ENCODE measurements at places on chromosomes 3 and 15.
A peak's percentile ranks its signal among the peaks of the same experiment; 100 is the strongest.

DNA sequence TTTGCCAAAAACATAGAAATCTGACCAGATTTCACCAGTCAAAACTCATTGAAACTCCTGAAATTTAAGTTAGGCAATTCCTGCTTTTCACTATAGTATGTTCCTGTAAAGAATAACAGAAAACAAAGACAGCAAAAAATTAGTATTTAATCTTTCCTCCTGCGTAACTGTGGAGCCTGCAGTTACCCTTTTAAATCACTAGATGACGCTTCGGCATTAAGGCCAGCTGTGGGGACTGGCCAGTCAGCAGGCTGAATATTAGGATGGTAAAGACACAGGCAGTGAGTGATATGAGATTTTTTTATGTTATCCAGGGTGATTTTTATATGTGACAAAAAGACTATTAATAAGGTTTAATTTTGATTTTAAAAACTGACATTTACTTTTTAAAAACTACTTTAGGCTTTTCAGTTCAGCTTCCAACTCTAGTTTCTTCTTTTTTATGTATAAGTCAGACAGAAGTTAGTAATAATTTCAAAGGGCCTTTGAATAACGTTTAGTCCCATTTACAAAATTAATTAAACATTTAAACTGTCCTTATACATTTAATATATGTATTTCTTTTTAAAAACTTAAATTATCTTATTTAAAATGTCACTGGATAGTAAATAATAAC lies 165.1 kb downstream of the PPM1L start:
- peak; percentile 19 for DNase-seq

DNA sequence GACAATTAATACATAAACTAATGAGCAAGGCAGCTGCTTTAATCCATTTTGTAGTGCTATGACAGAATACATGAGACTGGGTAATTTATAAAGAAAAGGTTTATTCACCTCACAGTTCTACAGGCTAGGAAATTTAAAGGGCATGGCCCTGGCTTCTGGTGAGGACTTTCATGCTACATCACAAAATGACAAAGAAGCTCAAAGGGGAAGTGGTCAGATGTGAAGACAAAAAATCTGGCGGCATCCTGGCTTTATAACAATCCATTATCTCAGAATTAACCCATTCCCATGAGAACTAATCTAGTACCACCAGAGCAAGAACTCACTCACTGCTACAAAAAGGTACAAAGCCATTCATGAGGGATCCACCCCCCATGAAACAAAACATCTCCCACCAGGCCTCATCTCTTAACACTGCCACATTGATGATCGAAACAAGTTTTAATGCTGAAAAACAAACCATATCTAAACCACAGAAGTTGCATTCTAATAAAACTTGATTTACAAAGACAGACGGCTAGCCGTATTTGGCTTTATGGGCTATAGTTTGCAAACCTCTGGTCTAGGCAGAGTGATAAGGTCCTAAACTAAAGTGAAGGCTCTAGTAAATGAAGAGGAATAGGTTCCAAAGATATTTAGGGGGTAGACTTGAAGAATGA lies 44.2 kb downstream of the GSK3B start:
- no peak for DNase-seq

GRCh38 chr15:82966671-82967071 lies 14.2 kb upstream of the HOMER2 start:
- DNase-seq = no peak

DNA sequence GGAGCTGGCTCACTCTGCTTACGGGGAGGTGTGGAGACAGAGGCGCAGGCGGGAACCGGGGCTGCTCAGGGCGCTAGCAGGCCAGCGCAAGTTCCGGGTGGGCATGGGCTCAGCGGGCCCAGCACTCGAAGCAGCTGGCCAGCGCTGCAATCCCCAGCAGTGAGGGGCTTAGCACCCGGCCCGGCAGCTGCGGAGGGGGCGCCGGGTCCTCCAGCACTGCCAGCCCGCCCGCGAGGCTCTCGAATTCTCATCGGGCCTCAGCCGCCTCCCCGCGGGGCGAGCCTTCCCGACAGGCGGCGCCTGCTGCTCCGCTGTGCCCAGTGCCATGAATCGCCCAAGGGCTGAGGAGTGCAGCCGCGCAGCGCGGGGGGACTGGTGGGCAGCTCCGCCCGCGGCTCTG lies 78.6 kb upstream of the MITF start:
- no peak for DNase-seq

- DNase-seq = no peak
Measured at GRCh38 chr3:178170698-178171535, 365.3 kb upstream of the KCNMB2 start.

GRCh38 chr3:45135959-45136358 lies 10.2 kb downstream of the CDCP1 start:
- DNase-seq = no peak

- no peak for DNase-seq
Measured at GRCh38 chr15:29204369-29204755, 65.3 kb downstream of the NSMCE3 start.

- DNase-seq = no peak
Measured at GRCh38 chr3:71629289-71629688, 45.8 kb upstream of the FOXP1 start.

DNA sequence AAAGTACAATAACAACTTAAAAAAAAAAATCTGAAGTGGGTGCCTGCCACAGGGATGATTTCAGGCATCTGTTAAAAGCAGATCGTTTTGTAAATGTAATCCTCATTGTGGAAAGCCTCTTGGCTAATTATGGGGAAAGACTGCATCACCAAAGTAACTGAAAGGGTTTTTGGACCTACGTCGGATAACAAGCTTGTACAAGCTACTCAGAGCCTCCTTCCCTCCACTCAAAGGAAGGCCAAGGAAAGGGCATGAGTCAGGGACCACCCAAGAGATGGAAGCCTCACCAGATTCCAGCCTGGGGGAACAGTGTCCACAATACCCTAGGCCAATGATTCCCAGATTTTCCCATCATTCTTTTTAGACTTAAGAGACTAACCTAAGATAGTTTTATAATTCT lies 84.3 kb downstream of the ATP1B3 start:
- DNase-seq = no peak

DNA sequence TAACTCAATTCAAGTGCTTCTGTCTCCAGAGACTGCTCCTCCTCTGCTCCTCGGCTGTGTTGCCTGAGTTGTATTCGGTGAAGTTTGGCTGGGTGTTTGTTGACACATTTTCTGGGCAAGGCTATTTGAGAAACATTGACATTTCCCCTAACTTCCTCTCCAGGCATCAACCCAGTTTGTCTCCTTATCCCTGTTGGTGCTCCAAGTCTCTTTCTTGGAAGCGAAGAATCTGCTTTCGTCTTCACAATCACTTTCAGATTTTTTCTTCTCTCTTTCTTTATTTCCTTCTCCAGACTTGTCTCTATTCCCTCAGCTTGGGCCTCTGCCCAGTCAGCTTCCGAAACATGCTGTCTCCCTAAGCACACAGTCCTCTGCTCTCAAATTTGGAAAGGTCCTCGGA lies 84.7 kb downstream of the ETV5 start:
- DNase-seq = no peak

- no peak for DNase-seq
Measured at GRCh38 chr15:71707230-71708050, 102.9 kb upstream of the NR2E3 start.

GRCh38 chr3:129313665-129314385 lies 35.2 kb downstream of the HMCES start:
- DNase-seq = no peak

DNA sequence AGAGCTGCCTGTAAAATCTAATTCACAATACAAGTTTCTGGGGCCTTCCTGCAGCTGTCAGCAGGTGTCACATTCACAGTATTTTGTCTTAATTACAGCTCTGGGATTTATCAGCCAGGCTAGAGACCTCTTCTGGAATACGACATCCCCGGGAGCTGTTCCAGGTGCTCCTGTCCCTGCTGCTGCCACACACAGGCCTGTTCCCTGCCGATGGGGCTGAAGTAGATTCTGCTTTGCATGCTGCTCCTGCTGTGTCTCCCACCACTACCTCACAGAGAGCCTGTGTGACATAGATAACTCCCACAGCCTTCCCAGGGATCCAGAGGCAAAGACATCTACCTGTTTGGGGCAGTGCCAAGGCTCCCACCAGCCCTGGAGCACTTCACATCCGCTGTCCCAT lies 20.4 kb downstream of the COLQ start:
- no peak for DNase-seq

DNA sequence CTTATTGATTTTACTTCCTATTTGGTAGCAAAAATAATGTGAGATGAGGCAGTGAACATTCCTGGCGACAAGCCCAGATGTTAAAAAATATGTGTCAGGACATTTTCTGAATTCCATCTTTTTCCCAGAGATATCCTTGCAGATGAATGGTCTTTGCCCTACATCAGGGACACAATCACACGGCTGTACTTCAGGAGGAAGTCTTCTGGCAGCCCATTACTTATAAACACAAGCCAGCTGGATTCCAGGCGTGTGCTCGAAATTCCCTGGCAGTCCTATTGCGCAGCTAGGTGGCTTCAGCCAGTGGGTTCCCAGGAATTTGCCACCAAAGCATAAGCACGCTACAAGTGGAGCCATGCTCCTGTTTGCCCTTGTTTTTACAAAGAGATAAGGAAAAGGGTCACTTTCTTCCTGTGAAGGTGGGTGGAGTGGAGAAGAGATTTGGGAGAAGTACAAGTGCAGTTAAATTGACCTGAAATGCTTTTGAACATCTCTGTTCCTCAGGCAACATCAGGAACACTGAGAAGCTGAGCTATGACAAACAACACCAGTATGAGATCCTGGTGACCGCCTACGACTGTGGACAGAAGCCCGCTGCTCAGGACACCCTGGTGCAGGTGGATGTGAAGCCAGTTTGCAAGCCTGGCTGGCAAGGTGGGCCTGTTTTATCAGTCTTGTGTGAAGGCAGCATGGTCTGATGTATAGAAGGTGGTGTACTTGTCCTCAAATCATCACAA lies 257.1 kb upstream of the TRIM42 start:
- no peak for DNase-seq

DNA sequence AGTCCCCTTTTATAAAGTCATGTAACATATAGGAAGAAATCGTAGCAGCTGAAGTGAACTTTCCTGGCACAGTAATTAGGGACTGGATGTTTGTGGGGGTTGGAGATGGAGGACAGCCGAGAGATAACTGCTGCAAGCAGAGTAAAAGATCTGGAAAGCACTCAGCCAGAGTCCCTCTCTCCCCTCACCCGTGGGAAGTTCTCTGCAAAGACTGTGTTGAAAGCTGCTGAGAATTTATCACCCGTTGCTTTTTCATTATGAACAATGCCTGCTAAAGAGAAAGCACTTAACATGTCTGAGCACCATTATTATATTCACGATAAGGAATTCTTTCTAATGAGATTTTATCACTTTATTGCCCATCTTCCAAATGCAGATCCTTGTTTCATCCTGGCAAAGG lies 248.8 kb downstream of the SHOX2 start:
- no peak for DNase-seq
